ENCODE measurements at places on chromosomes 13 and 19.
A peak's percentile ranks its signal among the peaks of the same experiment; 100 is the strongest.

DNA sequence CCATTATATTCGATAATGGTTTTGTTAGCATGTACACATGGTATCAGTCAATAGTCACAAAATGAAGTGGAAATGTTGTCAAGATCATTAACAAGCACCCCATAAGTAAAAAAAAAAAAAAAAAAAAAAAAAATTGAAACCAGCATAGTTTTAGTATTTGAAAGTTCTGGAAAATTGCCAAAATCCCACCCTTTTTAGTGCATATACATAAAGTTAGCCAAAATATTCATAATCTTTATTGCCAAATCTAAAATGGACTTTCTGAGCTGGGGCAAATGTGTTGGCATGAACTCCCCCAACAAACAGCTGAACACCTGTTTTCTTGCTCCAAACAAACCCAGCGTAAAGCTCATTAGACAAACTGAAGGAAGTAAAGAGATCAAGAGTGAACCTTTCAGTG is 73.9 kb downstream of the MZT1 start:
- no peak for DNase-seq

DNA sequence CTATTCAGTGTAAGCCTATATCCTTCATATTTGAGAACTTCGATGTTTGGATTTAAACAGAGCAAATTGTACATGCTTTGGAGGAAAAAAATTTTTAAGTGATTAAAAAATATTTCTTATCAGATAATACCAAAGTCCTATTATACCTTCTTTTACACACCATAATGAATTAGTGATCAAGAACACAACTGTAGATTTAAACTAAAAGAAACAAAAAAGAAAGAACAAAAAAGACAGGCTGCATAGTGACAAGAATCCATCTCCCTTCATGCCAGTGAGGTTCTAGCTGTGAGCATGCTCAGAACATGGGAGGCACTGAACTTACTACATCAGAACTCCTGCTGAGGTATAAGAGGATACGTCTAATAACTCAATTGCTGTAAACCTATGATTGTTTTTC is at the start of gene RXFP2:
RXFP2 (plus strand) TSS at position 301 of the 400 bp plus-strand sequence; CDS start at position 388, 87 bp downstream.
- DNase-seq: no peak

GRCh38 chr19:4316956-4317355 is 12.6 kb downstream of the FSD1 start:
- no peak for DNase-seq

- DNase-seq: peak; percentile 70
Observed at GRCh38 chr19:48511800-48512503, at the start of gene LMTK3. Gene LMTK3, minus strand, starts transcription at chr19:48511835. Its CDS starts 259 bp downstream, at chr19:48511576.

DNA sequence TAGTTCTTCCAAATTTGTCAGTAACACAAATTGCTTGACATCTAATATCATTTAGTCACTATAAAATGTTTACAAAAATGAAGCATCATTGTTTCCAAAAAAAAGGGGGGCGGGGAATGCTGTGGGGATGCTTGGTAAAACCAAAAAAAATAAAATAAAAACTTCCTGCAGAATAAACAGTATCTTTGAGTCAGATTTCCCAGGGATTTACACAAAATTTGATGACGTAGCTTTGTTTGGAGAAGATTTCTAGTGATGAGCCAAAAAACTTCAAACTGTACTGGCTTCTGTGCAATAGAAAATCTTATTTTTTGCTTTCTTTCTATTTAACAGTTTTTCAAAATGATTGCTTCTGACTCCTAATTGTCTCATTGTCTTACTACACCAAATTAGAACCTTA is 80.0 kb downstream of the MZT1 start:
- no peak for DNase-seq

DNA sequence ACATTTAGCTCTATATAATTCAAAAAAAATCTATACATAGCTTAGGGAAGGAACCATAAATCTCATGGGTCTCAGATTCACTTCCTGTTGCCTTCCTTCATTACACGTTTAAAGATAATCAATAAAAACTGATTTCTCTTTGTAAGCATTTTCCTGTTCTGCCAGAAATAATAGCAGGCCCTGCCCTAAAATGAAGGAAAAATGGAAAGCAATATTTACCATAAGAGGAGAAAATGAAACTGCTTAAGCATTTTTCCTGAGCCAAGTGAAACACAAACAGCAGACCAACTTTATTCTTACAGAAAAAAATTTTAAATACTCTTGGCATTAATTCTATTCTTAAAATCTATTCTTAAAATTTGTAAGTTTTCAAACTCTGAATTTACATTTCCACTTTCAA is 4.0 kb downstream of the LHFPL6 start:
- no peak for DNase-seq

All from activated CD4-positive, alpha-beta T cell treated with anti-CD3 and anti-CD28 coated beads, Interleukin-2, amount 50 U/mL, for 4 hours (primary cell).